Neuronal stem cell (in vitro differentiated cells): ENCODE measurements at places on chromosomes 7 and 10.

DNA sequence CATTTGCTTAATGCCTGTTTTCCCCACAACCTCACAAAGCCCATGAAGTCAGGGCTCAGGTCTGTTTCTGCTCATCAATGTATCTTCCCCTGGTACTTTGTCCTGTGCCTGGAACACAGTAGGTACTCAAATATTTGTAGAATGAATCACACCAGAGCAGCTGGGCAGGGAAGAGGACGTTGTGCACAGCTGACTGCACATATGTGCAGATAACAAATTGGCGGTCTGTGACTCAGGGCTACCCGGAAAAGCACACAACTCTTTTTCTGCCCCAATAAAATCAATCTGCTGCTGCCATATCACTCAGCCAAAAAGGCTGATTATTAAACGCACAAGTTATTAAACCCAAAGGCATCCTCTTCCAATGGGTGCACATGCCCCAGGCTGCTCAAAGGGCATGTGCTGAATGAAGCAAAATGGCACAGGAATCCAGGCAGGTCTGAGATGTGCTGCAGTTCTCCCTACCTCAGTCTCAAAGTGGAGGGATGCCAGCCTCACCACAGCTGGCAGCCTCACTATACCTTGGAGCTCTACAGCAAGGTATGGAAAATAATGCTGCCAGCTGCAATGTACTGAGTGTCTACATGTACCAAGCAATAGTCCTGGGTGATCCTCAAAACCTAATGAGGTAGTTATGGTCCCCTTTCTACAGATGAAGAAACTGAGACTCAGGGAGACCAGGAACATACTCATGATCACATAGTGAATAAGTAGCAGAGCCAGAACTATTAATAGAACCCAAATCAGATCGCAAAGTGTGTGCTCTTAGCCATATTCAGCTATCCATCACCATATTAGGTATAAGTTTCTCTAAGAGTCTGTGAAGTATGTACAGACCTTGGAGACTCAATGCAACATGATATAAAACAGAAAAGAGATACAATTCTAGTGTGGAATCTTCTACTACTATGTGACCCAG, 43.4 kb downstream of the SORBS1 start:
- no peak for DNase-seq

DNA sequence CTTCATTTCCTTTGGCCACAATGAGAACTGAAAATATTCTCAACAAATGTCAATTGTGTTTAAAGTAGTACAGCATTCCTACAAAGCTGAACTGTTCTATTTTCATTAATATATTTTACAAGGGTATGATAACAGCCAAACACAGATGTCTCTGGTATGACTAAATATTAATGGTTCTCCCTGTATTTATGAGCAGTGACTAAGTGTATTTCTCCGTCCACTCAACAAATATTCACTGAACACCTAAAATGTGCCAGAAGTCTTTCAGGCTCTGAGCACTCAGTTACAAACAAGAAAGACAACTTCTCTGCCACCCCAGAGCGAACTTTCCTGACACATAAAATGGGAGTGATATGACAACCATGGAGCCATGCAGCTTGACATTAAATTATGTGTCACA, 135.6 kb downstream of the VPS41 start:
- no peak for DNase-seq

DNA sequence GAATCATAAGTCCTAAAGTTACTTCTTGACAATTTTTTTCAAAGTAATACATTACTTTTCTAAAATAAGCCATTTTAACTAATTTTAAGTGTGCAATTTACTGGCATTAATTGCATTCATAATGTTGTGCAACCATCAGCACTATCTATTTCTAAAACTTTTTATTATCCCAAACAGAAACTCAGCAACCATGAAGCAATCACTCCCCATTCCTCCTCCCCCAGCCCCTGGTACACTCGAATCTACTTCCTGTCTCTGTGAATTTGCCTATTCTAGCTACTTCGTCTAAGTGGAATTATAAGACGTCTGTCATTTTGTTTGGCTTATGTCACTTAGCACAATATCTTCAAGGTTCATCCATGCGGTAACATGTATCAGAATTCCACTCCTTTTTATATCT, 84.9 kb downstream of the MKX start:
- no peak for DNase-seq

DNA sequence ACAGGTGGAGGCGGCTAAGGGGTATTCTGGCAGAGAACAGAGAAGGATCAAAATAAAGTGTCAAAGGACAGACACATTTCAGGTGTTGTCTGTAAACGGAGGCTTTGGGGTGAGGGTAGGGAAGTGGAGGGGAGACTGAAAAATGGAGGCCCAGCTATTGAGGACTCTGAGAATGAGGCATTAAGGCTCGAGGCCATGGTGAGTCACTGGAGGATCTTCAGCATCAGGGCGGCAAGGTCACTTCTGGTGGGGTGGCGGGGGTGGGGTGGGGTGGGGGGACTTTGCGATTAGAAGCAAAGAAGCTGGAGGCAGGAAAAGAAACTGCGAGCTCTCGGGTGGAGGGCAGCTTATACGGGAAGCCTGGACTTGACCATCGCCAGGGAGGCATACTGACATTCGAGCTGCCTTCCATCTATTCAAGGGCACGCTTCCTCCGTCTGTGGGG, 58.4 kb upstream of the PCGF5 start:
- DNase-seq: no peak

- no peak for DNase-seq
Observed at GRCh38 chr7:6398943-6399342, 48.8 kb downstream of the DAGLB start.

DNA sequence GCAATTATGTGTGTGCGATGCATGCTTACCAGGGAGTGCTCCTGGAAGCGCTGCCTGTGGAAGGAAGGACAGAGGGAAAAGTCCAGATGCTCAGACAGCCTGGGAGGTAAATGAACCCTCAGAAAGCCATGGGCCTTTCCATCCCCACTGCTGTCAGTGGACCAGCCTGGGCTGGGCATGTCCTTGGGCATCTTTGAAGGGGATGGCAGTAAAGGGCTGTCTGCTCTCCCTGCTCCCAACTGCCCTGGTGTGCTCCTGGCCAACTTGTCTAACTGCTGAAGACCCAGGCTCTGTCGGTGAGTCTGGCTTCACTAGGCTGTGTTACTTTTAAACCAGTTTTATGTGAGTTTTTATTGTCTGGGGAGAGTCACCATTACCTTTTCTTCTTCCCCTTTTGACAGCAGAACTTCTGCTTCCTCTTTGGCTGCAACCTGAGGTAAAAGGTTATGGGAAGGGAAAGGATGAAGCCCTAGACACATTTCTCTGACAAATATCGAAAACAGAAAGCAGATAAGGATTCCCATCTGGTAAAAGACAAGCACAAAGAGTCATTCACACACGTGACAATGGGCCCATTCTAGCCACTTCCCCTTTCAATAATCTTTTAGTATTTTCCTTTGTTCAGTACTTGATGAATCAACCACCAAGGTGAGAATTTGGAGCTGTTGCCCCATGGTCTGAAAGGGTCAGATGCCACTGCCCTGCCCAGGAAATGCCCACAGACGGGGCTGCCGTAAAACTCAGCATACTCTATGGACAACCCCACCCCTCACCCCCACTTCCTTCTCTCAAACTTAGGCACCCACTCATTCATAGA, 27.6 kb upstream of the PIK3AP1 start:
- DNase-seq: no peak

DNA sequence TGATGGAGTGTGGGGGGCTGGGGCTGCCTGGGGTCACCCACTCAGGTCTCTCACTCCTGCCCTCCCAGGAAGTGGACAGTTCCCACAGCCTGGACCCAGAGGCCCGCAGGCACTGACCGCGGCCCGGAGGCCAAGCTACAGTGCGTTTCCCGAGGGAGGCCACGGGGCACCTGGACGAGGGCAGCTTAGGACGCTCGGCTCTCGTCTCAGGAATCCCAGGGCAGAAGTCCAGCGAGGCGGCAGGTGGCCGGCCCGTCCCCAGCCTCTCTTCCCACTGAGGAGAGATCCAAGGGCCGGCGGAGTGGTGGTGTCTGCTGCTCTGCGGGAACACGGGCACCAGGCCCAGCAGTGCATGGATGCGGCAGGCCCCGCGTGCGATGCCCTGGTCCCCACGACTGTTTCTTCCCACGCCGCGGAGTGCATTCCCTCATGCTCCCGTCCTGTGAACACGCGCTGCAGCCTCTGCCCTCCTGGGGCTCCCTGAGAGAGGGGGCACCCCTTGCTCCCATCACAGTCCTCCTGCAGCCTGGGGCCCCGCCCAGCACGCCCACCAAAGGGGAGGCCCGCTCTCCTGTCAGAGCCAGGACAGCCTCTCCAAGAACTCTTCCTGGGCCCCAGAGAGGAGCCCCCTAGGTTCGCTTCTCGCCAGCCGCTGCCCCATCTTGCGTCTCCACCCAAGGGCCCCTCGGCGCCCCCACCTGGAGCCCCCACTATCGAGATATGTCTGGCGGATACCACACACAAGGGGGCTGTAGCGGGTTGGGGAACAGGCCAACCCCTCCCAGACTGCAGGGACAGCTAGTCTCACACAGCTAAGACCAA, 24.3 kb upstream of the GPR146 start:
- no peak for DNase-seq
